ENCODE measurements at places on chromosomes 3 and 15.

DNA sequence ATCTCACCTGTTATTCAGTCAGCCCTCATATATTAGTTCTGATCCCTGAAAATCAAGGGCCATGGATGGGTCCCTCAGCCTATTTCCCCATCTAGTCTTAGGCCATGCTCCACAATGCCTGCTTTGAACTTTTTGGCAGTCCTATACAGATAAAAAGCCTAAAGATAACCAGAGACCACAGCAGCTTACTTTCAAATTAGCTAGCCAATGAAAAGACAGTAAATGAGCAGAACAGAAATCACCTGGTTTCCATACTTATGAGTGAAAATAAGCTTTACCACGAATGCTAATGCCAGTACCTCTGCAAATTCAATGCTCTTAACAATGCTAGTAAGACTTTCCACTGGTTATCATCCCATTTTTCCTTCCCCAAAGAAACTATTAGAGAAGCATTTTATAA lies 141.6 kb upstream of the SPRED1 start:
- DNase-seq = no peak

GRCh38 chr15:84750583-84751092 lies 2.2 kb downstream of the ZNF592 start:
- no peak for DNase-seq

- DNase-seq = peak; percentile 73
These were observed 24.6 kb upstream of the SACM1L start for GRCh38 chr3:45664578-45664977.

DNA sequence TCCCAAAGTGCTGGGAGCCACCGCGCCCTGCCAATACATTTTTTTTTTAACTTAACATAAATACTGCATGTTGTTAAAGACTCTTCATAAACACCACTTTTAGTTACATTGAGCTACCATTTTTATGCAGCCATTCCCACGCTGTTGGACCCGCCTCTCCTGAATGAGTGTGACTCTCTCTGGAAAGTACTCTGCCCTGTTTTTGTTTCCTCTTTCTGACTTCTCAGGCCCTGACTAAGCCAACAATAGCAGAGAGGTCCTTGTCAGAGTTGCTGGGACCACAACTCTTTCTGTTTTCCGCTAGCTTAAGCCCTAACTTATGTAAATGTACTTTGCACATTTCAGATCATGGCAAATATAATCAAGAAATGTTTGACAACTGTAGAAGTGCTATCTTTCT lies 35.2 kb downstream of the PARP15 start:
- no peak for DNase-seq

GRCh38 chr15:32784581-32784980 lies 66.8 kb downstream of the GREM1 start:
- no peak for DNase-seq

DNA sequence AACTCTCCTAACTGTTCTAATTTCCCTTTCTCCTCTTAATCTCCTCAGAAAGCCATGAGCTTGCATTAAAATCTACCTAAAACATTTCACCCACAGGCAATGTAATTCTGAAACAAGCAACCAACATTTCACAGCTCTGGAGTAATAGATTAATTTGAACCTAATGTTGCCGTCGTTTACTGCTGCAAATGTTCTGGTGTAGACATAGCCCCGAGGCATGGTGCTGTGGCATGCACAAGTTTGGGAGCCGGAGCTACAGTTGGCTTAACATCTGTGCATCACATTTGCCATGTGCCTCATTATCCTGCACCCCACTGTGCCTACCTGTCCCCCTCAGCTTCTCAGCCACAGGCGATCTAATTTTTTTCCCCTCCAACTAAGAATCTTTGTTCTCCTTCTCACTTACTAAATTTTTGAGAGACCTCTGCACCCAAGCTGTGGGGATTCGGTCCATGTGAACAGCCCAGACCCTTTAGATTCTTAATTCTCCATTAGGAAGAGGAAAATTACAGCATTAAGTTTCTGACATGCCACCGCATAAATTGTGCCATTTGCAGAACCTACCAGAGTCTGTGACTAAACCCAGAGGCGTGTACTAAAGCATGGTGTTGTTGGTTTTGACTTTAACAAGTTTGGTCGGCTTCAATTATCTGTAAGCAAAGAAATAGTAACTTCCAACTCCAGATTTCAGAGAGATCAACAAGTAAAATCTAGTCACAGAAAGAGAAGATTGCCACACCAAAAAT lies 419.2 kb downstream of the MECOM start:
- no peak for DNase-seq

DNA sequence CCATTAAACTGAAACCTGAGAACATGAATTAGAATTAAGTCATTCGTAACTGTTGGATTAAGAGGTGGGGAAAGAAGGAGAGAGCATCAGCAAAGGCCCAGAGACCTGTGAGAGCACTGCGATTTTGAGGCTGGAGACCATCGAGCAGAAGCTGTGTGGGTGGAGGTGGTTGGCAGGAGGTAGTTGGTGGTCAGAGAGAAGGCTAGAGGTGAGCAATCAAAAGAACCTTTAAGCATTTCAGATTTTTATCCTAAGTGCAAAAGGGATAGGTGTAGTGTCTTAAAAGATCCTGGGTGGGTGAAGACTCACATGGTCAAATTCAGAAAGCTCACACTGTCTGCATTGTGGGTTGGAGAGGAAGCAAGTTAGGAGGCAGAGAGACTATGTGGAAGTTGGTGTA lies 65.1 kb upstream of the TEX264 start:
- no peak for DNase-seq

GRCh38 chr3:146026547-146026946 lies 134.4 kb downstream of the PLOD2 start:
- DNase-seq = no peak

- no peak for DNase-seq
These were observed 46.1 kb downstream of the FRMD4B start for GRCh38 chr3:69339760-69340159.

DNA sequence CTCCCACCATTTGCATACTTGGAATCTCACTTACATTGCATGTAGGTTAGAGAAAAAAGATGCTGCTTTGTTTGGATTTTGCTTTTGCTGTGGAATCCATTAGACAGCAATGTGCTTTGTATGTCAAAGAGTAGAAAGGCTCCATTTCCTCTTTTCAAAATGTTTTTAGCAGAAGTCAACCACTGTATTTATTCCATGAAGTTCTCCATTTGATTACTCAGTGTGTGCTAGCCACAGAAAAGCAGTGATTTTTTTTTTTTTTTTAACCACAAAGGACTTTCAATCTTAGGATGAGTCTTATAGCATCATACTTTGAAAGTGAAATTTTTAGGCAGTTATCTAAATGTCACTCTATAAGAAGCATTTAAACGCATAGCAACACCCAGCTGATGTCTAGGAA lies 285.0 kb upstream of the ADAMTS9 start:
- DNase-seq = no peak

DNA sequence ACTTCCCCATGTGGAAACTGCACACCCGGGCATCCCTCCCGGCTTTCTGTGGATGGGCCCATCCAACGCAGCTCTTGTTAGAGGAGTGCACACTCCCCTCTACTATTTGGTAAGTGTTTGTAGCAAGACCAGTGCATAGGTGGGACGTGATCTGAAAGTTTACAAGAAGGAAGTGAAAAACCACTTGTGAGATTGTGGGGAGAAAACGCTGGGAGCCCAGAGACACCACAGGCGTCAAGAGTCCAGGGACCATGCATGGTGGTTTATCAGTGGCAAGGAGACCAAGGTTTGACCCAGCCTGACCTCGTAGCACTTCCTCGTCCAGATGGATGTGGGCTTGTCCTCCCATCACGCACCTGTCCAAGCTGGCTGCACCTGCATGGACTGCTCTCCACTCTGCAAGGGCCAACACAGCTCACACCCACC lies 51.6 kb downstream of the ATP10A start:
- no peak for DNase-seq

DNA sequence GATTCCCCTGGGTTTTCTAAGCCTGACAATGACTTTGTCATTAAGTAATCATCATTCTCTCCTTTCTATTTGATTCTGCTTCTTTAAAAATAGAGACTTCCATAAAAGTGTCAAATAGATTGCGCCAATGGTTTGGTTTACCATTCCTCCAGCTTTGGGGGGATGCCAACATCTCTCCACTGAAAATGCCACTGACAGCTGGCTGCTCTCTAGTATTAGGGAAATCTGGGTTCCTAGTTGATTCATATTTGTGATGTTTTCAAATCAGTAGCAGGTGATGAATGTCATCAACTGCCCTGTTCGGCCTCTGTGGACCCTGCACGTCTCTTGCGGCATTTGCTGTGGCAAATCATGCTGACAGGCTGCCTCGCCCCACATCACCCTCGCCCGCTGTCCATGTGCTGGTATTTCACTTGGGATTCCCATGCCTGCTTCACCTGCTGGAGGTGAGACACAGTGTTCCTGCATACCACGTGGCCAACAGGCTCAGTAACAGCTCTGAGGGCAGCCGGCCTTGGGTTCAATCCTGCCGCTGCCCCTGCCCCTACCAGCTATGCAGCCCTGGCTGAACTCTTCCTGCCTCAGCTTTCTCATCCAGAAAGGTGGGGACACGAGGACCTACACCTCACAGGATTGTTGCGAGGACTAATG lies 28.1 kb downstream of the ZXDC start:
- DNase-seq = no peak

GRCh38 chr3:133934996-133935842 lies 39.5 kb upstream of the RAB6B start:
- DNase-seq = no peak

GRCh38 chr15:81357180-81357686 lies 16.8 kb downstream of the TMC3 start:
- no peak for DNase-seq

DNA sequence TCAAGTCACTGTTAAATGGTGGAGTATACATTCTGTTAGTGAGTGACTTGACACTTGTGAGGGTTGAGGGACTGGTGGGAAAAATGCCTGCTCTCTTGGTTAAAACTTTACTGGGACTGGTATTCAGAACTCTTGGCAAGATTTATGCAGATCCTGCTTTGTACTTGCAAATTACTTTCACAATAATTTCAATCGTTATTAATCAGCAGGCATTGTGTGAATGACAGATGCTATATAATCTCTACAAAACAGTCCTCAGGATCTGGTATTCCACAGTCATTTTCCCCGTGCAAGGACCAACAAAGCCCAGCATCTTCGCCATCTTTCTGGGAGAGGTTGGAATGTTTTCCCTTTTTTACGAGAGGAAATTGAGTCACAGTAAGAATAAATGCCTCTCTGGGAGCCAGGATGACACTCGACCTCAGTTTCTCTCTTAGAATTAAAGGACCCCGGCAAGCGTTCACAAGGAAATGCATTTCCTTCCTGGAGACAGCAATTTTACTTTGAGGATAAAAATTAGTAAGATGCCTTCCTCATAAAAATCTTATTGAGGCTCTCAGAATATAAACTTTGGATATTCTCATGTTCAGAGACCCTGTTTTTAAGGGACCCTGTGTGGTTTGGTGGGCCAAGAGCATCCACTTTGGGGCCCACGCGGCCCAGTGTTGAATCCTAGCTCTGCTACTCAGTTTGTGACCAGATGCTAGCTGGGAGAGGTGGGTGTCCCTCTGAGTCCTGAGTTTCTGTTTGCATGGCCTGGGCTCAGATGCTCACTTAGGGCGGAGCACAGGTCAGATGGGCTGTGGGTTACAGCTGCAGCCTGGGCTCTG lies 45.3 kb upstream of the PLCL2 start:
- DNase-seq = no peak

GRCh38 chr3:172209333-172210321 lies 170.2 kb downstream of the FNDC3B start:
- DNase-seq = no peak

DNA sequence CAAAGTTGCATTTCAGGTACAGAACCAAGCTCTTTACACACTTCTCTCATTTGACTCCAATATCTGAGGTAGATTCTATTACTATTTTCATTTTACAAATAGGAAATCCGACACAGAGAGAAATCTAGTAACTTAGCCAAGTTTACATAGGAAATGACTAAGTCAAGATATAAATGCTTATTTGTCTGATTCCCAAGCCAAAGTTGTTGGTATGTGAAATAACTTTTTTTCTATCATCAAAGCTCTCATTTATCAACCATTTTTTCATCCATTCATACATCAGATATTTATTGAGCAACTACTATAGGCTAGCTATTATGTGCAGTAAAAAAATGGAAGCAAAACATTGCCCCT lies 89.2 kb upstream of the MITF start:
- DNase-seq = no peak

- no peak for DNase-seq
These were observed 36.8 kb upstream of the TIPARP start for GRCh38 chr3:156637480-156638022.

GRCh38 chr3:151890721-151891141 lies 17.3 kb downstream of the SUCNR1 start:
- no peak for DNase-seq

DNA sequence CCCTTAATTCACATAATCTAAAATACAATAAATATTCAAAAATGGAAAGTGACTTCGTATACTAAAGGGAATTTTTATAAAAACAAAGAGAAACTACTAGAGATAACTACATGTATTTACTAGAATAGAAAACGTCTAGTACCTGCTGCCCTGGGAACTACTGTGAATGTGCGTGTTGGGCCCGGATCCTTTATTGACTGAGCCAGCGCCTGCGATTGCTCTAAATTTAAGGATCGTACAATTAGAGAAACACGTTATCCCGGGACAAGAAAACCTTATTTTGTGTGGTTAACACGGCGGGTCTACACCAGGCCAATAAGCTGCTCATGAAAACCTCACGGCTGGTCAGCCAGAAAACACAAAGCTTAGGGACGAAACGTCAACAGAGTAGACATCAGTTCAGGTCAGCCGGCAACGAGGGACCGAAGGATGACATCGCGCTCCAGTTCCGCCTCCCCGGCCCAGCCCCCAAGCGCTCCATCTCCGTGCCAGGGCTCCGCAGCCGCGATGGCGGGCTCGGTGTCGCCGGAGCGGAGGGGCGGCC lies 555 bp downstream of the TM2D3 start:
- no peak for DNase-seq

- DNase-seq = no peak
These were observed 21.8 kb downstream of the MYH15 start for GRCh38 chr3:108488631-108489030.

DNA sequence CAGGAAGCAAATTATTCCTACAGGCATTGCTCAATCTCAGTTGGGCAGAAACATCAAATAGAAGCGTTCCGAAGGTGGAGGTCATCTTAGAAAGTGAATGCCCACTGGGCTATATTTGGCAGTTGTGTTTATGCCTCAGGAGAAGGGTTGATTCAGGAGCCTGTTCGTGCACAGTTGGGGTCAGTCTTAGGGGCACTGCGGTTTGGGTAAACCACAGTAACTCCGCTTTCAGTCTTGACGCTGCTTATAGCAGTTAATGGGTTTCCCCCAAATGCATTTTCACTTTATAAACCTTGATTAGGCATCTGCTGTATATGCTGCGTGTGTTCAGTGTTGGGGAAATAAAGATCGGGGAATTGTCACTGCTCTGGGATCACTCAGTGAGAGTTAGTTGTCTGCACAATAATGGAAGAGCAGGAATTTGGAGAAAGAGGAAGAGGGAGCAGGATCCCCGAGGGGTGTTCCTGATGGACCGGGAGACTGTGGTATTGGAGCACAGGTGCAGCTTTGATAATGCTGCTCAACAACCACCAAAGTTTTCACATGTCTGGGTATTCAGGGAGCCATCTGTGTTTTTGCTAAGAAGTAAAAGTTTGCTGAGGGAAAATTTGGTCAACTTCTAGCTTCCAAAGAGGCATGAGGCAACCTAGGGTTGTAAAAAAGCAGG lies 124.3 kb upstream of the EIF1B start:
- DNase-seq = no peak

GRCh38 chr3:49636883-49637609 lies 37.1 kb upstream of the APEH start:
- DNase-seq = peak; percentile 13

Data from stimulated activated CD4-positive, alpha-beta T cell treated with anti-CD3 and anti-CD28 coated beads, Interleukin-1b, Interleukin-23, amount 100 ng/mL, for 48 hours (primary cell).